ENCODE measurements at places on chromosomes 6 and 20.

GRCh38 chr6:101582792-101583191 is 189.3 kb downstream of the GRIK2 start:
- DNase-seq, result no peak

- DNase-seq, result no peak
These were observed 142.5 kb downstream of the LCA5 start for GRCh38 chr6:79394690-79395089.

DNA sequence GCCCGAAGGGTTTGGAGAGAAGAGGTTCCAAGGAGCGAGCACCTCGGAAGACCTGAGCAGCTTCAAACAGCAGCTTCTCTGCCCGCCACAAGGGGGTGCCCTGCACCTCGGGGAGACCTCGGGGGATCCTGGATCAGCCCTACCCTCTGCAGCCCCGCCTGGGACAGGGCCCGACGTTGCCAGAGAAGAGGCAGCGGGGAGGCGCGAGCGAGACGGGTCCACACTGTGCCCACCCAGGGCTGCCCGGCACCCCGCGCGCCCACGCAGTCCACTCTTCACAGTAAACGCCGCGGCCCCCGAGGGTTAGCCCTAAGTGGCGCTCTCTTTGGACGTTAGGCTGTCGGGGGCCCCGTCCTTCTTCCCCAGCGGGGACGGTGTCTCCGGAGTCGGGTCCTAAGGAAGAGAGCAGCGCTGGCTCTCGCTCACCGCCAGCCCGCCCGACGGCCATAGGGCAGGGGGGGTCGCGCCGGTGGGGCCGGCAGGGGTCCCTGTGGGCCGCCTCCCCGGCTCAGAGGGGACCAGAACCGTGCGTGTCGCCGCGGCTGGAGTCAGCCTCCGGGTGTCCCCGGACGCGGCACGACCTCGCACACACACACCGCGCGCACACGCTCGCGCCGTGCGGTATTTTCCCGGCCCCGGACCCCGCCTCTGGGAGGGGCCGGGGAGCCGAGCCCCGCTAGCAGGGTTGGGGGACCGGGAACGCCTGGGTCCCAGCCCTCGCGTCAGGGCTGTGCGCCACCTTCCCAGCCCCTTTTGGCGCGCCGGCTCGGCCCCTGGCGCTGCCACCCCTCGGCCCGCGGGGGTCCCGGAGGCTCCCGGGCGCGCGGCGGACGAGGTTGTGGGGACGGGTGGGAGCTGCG is 929 bp downstream of the CDH22 start:
- DNase-seq, result peak; percentile 74

DNA sequence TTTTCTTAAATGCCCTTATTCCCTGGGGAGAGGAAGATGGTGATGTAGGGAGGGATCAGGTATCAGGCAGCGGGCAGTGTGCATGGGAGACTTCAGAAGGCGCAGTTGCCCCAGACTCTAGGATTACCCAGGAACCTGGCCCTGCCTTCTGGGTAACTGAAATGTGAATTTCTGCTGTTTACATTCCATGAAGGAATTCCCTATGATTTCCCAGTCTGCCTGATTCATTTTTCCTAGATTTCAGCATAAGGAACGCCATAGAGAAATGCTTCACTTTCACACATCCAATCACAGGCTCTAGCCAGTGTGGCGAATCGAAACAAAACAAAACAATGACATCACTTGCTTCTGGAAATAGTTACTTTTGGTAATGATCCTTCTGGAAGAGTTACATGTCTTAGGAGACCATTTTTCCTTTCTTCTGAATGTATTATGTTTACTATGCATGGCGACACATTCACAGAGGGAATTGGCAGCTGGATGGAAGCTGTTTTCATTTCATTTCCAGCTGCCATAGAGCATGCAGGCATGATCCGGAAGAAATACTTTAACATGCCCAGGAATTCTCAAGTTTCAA is 33.3 kb downstream of the LRP11 start:
- no peak for DNase-seq

DNA sequence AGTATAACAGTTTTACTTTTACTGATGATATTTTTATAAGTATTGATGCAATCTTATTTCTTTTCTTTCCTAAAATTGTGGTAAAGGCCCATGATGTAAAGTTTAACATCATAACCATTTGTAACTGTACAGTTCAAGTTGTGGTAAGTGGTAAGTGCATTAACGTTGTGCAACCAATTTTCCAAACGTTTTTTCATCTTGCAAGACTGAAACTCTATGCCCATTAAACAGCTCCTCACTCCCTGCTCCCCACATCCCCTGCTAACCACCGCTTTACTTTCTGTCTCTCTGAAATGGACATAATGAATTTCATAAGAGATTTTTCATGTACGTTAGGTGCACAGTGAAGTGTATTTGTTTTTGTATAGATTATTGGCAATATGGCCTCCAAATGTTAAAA is 106.0 kb downstream of the PACRG start:
- no peak for DNase-seq
